ENCODE measurements at places on chromosomes 2 and 18.
A peak's percentile ranks its signal among the peaks of the same experiment; 100 is the strongest.

DNA sequence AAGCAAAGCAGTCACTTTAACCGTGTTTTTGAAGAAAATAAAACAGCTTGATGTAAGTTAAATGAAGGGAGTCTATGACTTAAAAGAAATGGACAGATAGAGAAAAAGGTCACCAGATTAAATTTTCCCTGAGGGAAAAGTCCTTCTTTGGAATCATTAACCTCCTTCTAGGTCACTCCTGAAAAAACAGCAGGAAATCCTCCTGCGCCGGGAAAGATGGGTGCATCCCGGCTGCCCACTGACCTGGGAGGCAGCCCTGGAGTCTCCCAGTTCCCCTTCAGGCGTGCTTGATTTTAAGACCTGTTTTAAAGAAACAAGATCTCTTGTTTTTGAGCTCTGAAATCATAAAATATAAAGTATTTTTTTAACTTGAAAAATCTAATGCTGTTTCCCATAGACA, 18.4 kb upstream of the ZNF521 start:
- DNase-seq = no peak

- DNase-seq = peak; percentile 69
Measured at GRCh38 chr18:26468931-26469340, 79.4 kb downstream of the KCTD1 start.

GRCh38 chr2:43488737-43489136, 107.1 kb downstream of the THADA start:
- DNase-seq = no peak

- peak; percentile 60 for DNase-seq
Measured at GRCh38 chr2:44777537-44777936, 164.0 kb upstream of the SIX3 start.

GRCh38 chr18:72652990-72653593, 109.0 kb upstream of the CBLN2 start:
- peak; percentile 52 for DNase-seq

DNA sequence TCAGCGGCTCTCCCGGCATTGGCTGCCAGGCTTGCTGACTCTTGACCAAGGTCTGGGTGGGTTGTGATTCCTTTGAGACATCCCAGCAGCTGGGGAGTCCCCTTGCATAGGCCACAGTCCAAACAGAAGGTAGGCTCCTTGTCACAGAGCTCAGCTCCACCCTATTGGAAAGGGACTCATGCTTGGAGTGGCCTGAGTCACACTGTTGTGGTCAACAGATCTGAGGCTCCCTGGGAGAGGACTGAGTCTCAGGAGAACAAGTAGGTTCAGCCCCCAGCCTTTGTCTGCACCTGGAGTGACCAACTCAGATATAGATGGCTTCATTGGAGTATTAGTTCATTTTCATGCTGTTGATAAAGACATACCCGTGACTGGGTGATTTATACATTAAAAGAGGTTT, 32.1 kb upstream of the SH3BP4 start:
- DNase-seq = no peak

DNA sequence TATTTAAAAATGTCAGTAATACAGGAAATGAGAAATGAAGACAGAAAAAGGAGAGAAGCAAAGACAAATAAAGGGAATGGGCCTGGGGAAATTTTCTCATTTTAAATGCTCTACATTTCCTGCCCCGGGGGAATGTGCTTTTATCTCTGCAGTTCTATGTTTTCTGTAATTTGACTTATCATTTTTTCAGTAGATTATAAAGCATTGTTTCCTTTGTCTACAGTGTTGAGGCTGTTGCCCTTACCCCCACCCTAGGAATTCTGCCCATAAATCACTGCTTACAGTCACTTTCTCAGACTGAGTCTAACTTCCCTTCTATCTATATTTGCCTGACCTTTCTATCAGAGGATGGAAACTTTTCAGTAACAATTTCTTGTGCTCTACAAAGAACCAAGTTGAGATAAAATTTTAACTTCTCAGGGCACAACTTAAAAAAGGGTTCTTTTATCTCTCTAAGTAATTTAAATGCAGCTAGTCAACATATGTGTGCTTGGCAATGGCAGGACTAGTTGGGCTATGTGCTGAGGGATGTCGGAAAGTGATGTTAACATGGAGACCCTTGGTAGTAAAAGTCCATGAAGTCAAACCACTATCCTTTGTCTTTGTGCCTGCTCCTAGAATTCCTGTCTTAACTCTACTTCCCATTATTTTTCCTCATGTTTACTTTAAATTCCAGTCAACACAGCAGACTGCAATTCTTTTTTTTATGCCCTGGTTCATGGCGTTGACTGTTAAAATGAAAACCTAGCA, 146.5 kb upstream of the MMADHC start:
- no peak for DNase-seq

DNA sequence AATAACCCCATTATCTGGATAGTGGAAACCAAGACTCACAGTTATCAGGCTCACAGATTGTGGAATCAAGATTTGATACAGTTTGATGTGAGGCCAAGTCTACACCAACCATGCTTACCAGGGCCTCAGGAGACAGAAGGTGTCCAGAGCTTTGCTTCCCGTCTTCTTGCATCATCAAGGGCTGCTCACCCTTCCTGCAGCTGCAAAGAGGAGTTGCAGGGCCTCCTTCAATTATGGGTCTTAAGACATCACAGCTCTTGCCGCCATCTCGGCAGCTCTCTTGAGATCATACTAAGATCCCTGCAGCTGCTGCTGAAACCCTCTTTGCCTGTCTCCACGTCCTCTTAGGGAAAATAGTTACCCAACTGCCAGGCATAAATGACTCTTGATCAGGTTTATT, 176.0 kb downstream of the MGAT5 start:
- no peak for DNase-seq

DNA sequence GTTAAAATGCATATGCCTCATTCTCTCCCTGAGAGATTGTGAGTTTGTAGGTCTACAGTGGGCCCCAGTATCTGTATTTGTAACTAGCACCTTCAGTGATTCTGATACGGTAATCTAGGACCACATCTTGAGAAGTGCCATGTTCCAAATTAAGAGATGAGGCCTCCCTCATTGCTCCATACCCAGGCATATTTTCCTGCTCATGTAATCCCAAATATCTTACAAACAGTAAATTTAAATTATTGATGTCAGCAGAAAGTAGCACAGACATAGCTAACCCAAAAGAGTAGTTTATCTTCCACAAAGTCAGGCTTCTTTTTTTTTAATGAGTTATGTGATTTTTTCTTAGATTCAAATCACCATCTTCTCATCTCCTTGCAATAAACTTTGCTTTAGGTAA, 263.8 kb downstream of the SETBP1 start:
- no peak for DNase-seq

GRCh38 chr2:181374781-181375675, 82.2 kb upstream of the ITGA4 start:
- no peak for DNase-seq
